GM20000 (cell line): ENCODE measurements at places on chromosomes 6 and 20.

DNA sequence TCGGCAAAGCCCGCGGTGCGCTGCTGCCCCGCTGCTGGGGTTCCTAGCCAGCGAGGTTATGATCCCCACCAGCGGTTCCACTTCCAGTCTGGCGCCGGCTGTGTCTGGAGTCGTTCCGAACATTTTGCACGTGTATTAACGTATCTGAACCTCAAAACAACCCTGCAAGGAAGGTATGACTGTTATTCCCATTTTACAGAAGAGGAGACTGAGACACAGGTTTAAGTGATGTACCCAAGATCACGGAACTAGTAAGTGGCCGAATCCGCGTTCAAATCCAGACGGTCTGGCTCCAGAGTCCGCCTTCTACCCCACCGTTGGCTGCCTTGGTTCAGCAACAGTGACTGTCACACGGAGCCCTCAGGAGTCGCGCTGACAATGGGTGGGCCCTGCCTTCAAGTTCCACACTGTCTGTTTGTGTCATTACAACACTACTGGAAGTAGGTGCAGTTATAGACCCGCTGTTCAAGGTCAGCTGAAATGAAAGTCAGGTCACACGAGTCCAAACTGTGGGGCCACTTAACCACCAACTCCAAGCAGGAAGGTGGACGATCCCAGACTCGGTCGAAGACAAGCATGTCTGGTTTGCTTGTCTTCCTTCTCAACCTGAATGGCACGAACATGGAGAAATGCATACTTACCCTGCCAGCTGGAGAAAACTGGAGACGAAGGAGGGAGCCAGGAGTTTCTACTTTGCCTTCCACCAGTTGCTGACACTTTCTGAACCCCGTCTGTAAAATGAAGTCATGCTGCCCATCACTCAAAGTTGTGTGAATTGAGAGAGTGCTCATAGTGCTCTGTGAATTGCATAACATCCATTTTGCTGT is 803 bp upstream of the SRXN1 start:
- DNase-seq, result no peak

DNA sequence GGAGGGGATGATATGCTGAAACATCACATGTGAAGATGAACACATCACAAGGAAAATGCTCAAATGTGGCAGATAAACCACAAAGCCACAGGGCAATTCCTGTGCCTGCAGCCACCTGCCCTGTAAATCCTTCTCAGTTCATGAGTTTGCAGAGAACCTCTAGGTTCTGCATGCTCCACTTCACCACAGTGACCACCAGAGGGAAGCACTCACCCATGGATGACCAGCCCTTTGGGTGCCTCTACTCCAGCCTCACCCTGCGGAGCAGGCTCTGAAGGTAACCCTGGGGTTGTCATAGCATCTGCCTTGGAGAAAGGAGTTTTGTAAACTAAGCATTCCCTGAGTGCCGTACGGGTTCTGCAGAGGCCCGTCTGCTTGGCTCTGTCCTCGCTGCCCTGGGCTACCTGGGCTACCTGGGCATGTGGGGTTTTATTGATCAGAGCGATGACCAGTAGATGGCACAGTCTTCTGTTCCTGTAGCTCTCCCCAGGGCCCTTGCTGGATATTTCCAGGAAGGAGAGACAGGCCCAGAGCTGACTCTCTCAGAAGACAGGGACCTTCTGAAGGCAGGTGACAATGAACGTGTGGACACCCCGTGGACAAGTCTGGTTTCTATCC is 31.7 kb upstream of the CST1 start:
- DNase-seq, result peak; percentile 12

DNA sequence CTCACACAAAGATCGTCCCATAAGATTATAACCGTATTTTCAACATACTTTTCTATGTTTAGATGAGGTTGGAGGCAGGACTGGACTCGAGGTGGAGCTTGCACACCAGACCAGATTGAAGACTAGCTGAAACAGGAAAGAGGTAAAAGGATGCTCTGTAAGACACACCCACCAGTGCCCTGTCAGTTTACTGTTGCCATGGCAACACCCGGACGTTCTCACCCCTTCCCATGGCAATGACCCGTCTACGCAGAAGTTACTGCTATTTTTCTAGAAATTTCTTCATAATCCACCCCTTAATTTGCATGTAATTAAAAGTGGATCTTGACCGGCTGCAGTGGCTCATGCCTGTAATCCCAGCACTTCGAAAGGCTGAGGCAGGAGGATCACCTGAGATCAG is 13.6 kb upstream of the SRSF6 start:
- DNase-seq, result no peak

- DNase-seq, result peak; percentile 66
These were observed 12.1 kb upstream of the PDYN start for GRCh38 chr20:2005831-2006426.

DNA sequence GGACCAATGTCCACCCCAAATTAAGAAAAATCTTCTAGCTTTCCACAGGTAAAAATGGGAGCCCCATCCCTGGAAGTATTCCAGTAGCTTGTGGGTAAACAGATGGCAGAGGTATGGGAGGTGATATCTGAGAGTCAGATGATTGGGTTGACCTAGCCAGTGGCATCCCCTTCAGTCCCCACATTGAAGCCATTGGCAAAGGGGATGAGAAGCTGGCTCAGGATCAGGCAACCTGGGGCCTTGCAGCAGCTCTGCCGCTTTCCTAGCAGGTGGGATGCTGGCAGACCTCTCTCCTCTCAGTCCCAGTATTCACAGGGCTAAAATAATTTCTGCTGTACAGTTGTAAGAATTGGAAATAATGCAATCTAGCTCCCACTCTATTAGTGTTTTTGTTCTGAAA is 108.9 kb upstream of the KCNG1 start:
- DNase-seq, result no peak

DNA sequence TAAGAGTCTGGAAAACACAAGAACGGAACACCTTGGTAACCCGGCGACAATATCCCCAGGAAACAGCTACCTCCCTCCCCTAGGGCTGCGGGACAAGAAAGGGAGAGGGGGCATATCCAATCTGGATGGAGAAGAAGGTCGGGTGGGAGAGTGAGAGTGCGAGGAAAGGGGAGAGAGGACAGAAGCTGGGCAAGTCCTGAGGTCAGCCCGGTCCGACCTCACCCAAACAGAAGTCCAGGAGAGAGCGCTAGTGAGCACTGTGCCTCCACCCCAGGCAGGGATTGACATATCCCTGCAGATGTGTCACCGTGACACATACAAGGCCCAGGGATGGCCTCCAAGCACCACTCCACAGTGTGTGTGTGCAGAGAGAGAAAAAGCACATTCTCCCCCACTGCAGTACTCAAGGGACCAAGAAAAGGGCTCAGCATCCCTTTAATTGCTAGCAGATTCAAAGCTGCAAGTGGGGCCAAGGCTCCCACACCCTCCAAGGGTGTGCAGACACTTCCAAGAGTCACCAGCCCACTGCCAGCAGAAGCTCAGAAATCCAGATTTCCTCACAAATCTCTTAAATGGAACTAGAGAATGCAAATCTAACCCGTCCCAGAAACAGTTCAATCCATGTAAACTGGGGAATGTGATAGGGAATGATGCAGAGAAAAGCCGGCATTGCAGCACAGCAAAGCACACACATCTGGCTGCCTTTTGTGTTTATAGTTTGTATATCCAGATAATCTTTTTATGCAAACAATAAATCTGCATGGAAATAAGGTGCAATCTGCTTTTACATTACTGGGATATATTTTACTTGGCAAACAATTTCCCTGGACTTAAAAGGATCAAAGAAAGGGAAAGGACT is 3.1 kb downstream of the PXDC1 start:
- DNase-seq, result peak; percentile 77

GRCh38 chr20:38645351-38645750 is 43.7 kb downstream of the ARHGAP40 start:
- peak; percentile 52 for DNase-seq

GRCh38 chr6:105902401-105903031 is 183.6 kb upstream of the PRDM1 start:
- DNase-seq, result no peak

DNA sequence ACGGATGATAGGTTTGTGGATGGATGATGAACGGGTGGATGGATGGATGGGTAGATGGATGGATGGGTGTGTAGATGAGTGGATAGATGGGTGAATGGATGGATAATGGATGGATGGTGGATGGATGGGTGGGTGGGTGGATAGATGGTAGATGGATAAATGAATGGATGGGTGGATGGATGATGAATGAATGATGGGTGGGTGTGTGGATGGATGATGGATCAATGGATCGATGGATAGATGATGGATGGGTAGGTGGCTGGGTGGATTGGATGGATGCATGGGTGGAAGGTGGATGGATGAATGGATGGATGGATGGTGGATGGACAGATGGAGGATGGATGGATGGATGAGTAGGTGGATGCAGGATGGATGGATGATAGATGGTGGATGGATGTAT is 394.1 kb downstream of the TAF4 start:
- no peak for DNase-seq

DNA sequence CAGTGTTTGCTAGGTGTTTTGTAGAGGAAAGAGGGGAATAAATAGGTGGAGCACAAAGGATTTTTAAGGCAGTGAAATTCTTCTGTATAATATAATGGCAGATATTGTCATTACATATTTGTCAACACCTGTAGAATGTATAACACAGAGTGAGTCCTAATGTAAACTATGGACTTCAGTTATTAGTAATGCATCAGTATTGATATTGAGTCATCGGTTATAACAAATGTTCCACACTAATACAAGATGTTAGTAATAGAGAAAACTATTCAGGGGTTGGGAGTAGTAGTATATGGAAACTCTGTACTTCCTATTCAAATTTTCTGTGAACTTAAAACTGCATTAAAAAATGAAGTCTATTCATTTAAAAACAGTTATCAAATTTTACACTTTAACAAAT is 299.2 kb downstream of the UBE3D start:
- DNase-seq, result no peak

GRCh38 chr6:147625946-147626345 is 117.5 kb downstream of the SAMD5 start:
- DNase-seq, result no peak

DNA sequence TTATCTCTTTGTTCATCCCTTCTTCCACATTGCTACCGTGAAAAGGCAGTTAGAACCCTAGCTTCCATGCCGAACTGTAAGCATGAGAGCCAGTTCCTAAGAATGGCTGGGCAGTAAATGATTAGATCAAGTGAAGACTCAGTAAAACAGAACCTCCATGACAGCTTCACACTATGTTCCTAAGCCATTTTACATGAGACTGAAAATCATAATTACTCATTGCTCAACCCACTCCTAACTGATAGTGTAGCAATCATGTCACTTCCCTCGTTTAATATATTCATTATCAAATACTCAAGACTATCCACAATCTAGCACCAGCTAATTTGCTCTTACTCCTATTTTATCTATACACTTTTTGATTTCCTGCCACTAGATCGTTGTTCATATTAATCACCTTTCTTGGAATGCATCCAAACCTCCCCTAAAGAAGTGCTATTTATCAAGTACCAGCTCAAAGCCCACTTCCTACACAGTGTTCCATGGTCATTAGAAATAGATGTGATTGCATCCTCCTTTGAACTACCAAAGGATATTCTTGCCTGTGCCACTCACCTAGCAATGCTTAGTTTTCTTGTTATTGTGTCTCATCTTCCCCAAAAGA is 6.0 kb downstream of the TMEM30A start:
- no peak for DNase-seq

DNA sequence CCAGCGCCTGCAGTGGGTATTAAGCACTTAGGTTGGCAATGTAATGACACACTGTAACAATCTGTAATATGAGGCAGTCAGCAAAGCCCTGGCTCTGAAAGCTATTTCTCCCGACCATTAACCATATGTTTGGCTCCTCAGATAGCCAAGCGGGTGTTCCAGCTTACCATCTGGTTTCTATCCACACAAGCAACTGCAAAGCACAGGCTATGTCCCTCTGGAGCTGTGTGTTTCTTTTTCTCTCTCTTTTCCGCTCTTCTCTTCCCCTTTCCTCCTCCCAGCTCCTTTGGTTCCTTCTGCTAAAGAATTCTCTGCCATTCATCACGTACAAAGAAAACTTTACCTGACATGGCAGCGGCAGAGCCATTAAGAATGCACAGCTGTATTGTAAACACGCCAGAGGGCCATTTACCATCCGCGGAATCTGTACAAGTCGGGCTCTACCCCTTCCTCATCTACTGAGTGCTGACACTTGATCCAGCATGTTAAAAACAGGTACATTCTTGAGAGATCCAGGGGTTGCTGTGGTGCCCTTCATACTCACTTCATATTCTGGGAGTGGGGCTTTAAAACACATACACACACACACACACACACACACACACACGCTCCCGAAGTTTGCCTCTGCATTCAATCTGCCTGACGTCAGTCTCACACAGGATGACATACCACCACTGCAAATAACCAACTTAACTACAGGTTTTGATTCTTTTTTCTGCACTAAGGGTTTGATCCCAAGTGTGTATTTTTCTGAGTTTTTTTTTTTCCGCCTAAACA is 77.2 kb downstream of the BACH2 start:
- DNase-seq, result no peak

GRCh38 chr6:131955192-131955591 is 4.0 kb upstream of the CCN2 start:
- no peak for DNase-seq
